ENCODE measurements at places on chromosomes 2 and 18. TPM values are rescaled to one million over a fixed set of nuclear protein-coding genes. Genes with fewer than 3 reads are reported as not detected.
A peak's percentile ranks its signal among the peaks of the same experiment; 100 is the strongest.

GRCh38 chr2:100422320-100423055 is 5.0 kb upstream of the CHST10 start:
- H3K36me3 ChIP-seq: no peaks in the 10 kb centered on the region
- no peaks in the 10 kb centered on the region for H3K4me1 ChIP-seq
- DNase-seq: peak; percentile 71
- no peak overlapping the region for H3K4me3 ChIP-seq
- H3K27ac ChIP-seq: no peak overlapping the region

DNA sequence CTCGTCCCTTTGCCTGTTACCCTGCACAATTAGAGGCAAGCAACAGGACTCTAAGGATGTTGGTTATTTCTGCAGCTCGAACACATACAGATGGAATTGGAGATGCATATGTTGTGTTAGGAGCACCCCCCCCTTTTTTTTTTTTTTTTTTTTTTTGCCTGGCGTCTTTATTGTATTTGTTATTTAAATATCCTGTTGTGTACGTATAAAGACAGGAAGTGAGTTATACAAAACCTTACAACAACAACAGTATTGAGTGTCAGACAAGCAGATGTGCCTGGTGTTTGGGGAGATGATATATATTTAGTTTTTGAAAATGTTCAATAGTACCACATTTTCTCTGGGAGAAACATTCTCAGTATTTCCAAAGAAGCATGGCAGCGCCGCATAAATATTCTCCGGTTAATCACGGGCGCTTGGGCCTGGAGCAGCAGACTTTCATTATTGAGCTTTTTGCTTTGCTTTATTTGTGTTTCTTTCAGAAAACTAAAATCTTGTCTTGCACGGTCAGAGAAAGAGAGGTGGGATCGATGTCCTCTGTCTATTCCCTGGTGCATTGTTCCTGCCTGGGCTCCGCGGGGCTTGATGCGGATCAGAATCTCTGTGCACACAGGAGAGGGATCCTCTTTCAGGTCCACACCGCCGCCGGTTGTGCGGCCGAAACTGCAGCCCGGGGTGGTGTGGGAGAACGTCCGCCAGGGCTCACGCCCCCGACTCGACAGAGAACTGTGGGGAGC is 23.2 kb upstream of the ZNF516 start:
- no peaks in the 10 kb centered on the region for H3K36me3 ChIP-seq
- DNase-seq: peak; percentile 73
- H3K4me3 ChIP-seq: peak overlapping the region; percentile 92
- peak overlapping the region; percentile 98 for H3K27ac ChIP-seq
- peaks cover 28% of the 10 kb centered on the region for H3K4me1 ChIP-seq

- H3K4me1 ChIP-seq: no peaks in the 10 kb centered on the region
- H3K27ac ChIP-seq: no peak overlapping the region
- H3K36me3 ChIP-seq: no peaks in the 10 kb centered on the region
- no peak for DNase-seq
- H3K4me3 ChIP-seq: no peak overlapping the region
Observed at GRCh38 chr2:62578803-62579640, 73.0 kb upstream of the TMEM17 start.

GRCh38 chr2:8622199-8622911 is 59.5 kb upstream of the ID2 start:
- no peaks in the 10 kb centered on the region for H3K4me1 ChIP-seq
- no peak overlapping the region for H3K4me3 ChIP-seq
- no peak overlapping the region for H3K27ac ChIP-seq
- H3K27me3 ChIP-seq: peaks cover 16% of the 10 kb centered on the region
- DNase-seq: no peak

C1D gene
- 16.8 TPM for total RNA-seq

CACNB4 gene
- 5.1 TPM for total RNA-seq

- H3K36me3 ChIP-seq: no peaks in the 10 kb centered on the region
- H3K4me1 ChIP-seq: no peaks in the 10 kb centered on the region
- no peak for DNase-seq
Observed at GRCh38 chr2:3626118-3626811, 31.4 kb downstream of the COLEC11 start.

ELOA2 gene
- not detected for total RNA-seq

GRCh38 chr2:208069186-208069585 is 43.9 kb upstream of the PLEKHM3 start:
- H3K36me3 ChIP-seq: no peaks in the 10 kb centered on the region
- no peak for DNase-seq
- H3K4me1 ChIP-seq: no peaks in the 10 kb centered on the region

DNA sequence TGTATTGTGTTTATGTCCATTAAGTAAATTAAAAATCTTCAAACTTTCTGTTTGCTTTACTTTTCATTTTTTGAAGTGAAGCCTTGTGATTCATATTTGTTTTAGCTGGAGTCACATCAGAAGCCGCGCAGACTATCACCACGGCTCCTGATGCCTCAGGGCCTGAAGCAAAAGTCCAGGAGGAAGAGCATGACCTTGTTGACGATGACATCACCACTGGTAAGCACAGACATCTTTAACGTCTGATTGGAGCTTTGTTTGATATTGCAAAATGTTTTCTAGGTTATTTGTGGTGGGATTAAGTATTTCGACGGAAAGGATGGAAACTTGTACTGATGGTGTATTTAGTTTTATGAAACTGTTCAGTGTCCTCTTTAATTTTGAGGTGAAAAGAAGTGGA is 164.8 kb downstream of the WDR7 start:
- no peak for DNase-seq
- H3K4me3 ChIP-seq: no peak overlapping the region
- H3K36me3 ChIP-seq: no peaks in the 10 kb centered on the region
- H3K27me3 ChIP-seq: no peaks in the 10 kb centered on the region
- H3K27ac ChIP-seq: peak overlapping the region; percentile 69

GRCh38 chr2:53969285-53969967 is 1.4 kb downstream of the PSME4 start:
- H3K27ac ChIP-seq: peak overlapping the region; percentile 71
- H3K4me3 ChIP-seq: peak overlapping the region; percentile 94
- peaks cover 28% of the 10 kb centered on the region for H3K4me1 ChIP-seq
- H3K27me3 ChIP-seq: peaks cover 8% of the 10 kb centered on the region

CCDC178 gene
- total RNA-seq: not detected

GRCh38 chr2:166070231-166070630 is 57.6 kb downstream of the SCN1A start:
- no peak for DNase-seq
- no peaks in the 10 kb centered on the region for H3K36me3 ChIP-seq
- peaks cover 15% of the 10 kb centered on the region for H3K4me1 ChIP-seq

- H3K27me3 ChIP-seq: peaks cover 2% of the 10 kb centered on the region
- DNase-seq: no peak
- no peaks in the 10 kb centered on the region for H3K36me3 ChIP-seq
- no peak overlapping the region for H3K4me3 ChIP-seq
- H3K27ac ChIP-seq: no peak overlapping the region
Observed at GRCh38 chr2:47301277-47301618, 101.7 kb upstream of the MSH2 start.

GRCh38 chr2:45121236-45121927 is 112.1 kb upstream of the SIX2 start:
- no peaks in the 10 kb centered on the region for H3K27me3 ChIP-seq
- H3K4me1 ChIP-seq: no peaks in the 10 kb centered on the region
- H3K4me3 ChIP-seq: no peak overlapping the region

DNA sequence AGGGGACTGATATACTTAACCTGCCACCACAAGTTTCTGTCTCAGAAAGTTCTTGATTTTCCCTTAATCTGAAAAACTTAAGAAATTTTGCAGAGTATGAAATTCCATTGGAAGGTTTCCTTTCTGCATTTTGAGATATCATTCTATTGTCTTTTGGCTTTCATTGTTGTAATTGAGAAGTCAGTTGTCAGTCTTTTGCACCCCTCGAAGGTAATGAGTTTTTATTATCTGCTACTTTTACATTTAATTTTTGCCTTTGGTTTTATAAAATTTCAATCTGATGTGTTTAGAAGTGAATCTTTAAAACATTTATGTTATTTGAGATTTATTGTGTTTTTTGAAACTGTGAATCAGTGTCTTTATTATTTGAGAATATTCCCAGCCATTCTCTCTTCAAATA is 4.8 kb upstream of the IL36A start:
- H3K27ac ChIP-seq: no peak overlapping the region
- H3K27me3 ChIP-seq: no peaks in the 10 kb centered on the region
- no peaks in the 10 kb centered on the region for H3K4me1 ChIP-seq
- no peak overlapping the region for H3K4me3 ChIP-seq

DNA sequence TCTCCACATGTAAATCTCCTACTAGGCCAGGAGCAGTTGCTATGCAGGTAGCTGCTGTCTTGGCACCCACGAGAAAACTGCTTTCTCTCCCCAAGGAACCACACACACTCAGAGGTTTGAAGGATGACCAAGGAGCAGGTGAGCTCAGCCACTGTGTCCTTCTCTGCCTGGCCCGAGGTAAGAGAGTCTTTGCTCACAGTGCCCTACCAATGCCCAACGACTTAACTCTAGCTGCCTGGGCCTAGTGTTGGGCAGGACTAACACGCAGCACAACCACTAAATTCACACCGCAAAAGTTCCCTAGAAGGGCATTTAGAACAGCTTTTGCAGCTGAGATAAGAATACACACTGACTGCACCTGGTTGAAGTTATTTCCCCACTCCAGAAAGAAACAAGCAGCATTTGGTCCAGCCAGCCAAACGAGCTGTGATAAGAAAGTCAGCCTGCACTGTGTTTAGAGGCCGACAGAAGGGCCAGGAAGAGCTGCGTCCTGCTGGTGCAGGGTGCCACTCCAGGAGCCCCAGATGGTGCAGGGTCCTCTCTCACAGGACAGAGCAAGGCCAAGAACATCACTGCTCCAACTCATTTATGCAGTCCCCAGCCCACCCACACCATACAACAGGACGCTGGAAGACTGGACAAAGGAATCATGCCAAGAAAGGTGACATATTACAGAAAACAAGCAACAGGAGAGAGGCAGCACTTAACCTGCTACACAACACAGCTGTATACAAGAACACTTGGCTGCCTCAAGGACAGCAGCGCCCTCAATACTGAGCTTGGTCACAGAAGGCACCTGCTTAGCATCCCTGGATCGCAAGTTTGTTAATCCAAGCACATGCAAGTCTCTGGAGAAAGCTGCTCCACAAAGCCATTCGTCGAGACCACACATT is 12.5 kb downstream of the HDLBP start:
- peak overlapping the region; percentile 69 for H3K27ac ChIP-seq
- H3K4me3 ChIP-seq: peak overlapping the region; percentile 20
- H3K36me3 ChIP-seq: no peaks in the 10 kb centered on the region
- H3K27me3 ChIP-seq: peaks cover 2% of the 10 kb centered on the region
- DNase-seq: no peak

GRCh38 chr2:197261808-197262226 is 48.8 kb downstream of the ANKRD44 start:
- H3K4me1 ChIP-seq: peaks cover 4% of the 10 kb centered on the region
- no peak overlapping the region for H3K4me3 ChIP-seq
- no peaks in the 10 kb centered on the region for H3K36me3 ChIP-seq
- no peaks in the 10 kb centered on the region for H3K27me3 ChIP-seq
- no peak overlapping the region for H3K27ac ChIP-seq

- H3K4me1 ChIP-seq: no peaks in the 10 kb centered on the region
- no peak overlapping the region for H3K27ac ChIP-seq
- no peaks in the 10 kb centered on the region for H3K36me3 ChIP-seq
- H3K27me3 ChIP-seq: no peaks in the 10 kb centered on the region
Observed at GRCh38 chr2:72198532-72199241, 51.0 kb upstream of the CYP26B1 start.

DNA sequence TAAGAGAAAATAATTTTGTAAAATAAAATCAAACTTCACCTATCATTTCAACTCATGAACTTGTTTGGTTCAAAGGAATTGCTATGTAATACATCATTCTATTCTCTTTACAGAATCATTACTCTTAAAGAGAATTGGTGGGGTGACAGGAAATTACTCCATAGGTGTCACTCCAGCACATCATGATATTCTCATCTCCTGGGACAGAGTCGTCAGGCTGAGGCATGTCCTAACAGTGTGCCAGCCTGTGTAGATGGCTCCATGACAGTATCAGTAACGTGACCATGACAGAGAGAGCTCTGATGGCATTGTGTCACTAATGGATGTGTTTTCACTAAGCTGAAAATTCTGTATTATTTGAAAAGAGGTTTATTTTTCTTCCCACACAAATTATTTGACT is 13.9 kb downstream of the SPATS2L start:
- no peaks in the 10 kb centered on the region for H3K36me3 ChIP-seq
- H3K4me3 ChIP-seq: no peak overlapping the region
- no peak overlapping the region for H3K27ac ChIP-seq
- no peak for DNase-seq

- H3K4me3 ChIP-seq: no peak overlapping the region
- DNase-seq: no peak
- no peaks in the 10 kb centered on the region for H3K4me1 ChIP-seq
- H3K27me3 ChIP-seq: peaks cover 2% of the 10 kb centered on the region
Observed at GRCh38 chr18:41939326-41939725, 15.7 kb upstream of the PIK3C3 start.

SERPINB8 gene
- total RNA-seq: 4.2 TPM

DNA sequence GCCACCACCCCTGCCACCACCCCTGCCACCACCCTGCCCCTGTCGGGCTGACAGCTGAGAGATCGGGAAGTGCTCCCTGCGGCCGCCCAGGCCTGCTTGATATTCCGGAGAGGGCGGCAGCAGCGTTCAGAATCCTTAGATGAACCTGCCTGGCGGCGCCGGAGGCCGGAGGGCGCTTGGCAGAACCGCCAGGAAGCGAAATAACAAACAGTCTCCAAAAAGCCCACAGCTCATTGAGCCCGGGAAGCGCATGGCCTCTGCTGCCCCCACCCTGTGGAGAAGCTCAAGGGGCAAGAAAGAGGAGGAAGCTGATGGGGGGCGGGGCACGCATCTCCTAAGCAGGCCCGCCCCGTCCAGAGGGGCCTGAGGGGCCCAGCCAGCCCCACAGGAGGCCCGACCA is 92.2 kb upstream of the MBOAT2 start:
- peaks cover 2% of the 10 kb centered on the region for H3K27me3 ChIP-seq
- H3K36me3 ChIP-seq: no peaks in the 10 kb centered on the region
- no peak for DNase-seq
- no peak overlapping the region for H3K27ac ChIP-seq
- H3K4me1 ChIP-seq: peaks cover 3% of the 10 kb centered on the region

DNA sequence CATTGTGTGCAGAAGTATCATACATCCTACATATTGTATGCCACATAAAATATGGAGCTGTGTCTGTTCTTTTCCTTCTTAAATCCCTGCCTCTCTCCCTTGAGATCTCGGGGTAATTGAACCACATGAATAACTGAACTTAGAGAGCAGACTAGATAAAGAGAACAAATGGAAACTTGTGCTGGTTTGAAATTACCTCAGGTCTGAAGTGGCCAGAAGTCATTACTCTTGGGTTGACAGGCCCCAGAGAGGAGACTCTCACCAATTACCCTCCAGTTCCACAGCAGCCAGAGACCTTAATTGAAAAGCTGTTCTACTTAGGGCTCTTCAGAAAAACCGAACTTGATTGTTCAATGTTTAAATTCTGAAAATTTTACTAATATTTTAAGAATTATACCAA is 5.0 kb upstream of the ADAM17 start:
- H3K36me3 ChIP-seq: no peaks in the 10 kb centered on the region
- no peak overlapping the region for H3K27ac ChIP-seq
- H3K4me1 ChIP-seq: peaks cover 6% of the 10 kb centered on the region

GRCh38 chr2:236641051-236641726 is 71.6 kb downstream of the ACKR3 start:
- H3K4me3 ChIP-seq: no peak overlapping the region
- peaks cover 8% of the 10 kb centered on the region for H3K27me3 ChIP-seq
- no peak overlapping the region for H3K27ac ChIP-seq
- peaks cover 22% of the 10 kb centered on the region for H3K36me3 ChIP-seq
- DNase-seq: no peak
- no peaks in the 10 kb centered on the region for H3K4me1 ChIP-seq

MYO3B gene
- 0.22 TPM for total RNA-seq

All from glutamatergic neuron (in vitro differentiated cells).